ENCODE measurements at places on chromosomes 6 and 20. TPM values are rescaled to one million over a fixed set of nuclear protein-coding genes. Genes with fewer than 3 reads are reported as not detected.

- no peak for DNase-seq
Measured at GRCh38 chr6:80186082-80186481, 79.6 kb downstream of the BCKDHB start.

TFAP2C gene
- polyA plus RNA-seq, result not detected

DNA sequence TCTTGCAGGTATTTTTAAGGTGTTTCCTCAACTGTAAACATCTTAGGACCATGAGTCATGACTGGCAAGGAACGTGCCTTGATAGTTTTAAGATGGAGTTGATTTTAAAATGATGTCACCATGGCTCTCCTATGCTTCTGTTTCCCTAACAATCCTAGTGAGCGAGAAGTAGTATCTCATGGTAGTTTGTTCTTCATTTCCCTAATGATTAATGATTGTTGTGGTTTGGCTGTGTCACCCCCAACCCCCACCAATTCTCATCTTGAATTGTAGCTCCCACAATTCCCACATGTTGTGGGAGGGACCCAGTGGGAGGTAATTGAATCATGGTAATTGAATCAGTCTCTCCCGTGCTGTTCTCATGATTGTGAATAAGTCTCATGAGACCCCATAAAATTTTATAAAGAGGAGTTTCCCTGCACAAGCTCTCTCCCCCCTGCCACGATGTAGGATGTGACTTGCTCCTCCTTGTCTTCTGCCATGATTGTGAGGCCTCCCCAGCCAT, 16.8 kb upstream of the BNIP5 start:
- DNase-seq, result no peak

KIAA0408 gene
- not detected for polyA plus RNA-seq

WFDC12 gene
- polyA plus RNA-seq, result not detected

ZFP57 gene
- not detected for polyA plus RNA-seq

FAM162B gene
- polyA plus RNA-seq, result not detected

GRCh38 chr6:75204959-75205775, 686 bp downstream of the COL12A1 start:
- DNase-seq, result no peak

DNA sequence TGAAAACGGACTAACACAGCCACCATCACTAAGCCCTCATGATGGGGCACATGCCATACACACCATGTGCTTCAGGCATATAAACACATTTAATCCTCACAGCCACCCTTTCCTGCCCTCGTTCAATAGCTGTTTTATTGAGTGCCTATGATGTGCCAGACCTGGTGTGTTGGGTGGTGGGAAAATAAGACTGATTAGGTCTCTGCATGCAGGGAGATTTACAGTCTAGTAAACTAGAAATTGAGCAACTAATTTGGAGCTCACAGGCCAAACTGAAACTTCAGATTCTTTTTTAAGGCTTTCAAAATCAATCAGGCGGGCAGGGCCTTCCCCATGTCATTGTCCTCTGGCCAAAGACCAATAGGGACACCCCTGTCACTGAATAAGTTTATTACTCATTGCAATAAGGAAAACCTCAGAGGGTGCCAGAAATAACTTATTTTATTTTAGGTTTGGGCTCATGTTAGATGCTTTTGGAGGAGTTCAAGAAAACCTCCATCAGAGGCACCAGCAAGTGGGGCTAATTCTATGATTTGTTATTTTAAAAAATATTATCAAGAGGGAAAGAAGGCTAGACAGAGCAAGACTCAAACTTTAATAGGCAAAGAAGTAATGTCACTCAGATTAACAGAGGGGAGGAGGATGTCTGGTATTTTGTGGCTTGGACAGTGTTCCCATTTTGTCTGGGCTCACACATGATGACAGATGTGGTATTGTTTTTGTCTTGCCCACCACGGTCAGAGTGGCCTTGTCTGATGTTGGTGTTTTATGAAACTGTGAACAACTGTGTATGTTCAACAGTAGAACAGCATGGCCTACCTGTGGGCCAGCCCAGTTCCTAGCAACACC, 12.0 kb downstream of the ZFP64 start:
- DNase-seq, result no peak

- DNase-seq, result peak; percentile 46
Measured at GRCh38 chr20:2172305-2173175, 70.9 kb downstream of the STK35 start.

DNA sequence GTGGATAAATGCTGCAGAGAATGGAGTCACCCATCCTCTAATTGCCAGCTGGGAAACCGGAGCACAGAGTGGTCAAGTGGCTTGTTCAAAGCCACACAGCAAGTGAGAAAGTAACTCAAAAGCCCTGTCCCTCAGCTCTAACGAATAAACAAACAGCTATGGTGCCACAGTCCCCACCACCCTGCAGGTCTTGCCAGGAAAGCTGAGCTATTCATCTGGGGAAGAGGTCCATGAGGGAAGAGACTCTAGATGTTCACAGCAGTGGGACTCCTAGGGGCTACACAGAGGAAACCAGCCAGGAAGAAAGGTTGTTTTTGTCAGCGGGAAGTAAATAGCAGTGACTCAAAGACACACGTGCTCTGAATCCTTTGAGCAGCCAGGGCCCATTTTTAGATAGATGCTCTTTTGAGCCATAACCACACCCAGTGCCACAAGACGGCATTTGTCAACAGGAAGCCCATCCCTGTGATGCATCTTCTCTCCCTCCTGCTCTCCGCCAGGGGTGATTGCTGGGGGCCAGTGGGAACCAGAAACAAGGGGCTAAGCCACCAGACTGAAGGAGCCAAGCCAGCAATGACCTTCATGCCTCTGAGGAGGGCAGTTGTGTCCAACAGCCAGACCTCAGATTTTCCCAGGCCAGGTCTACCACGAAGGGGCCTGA, 32.4 kb upstream of the TCP11 start:
- DNase-seq, result no peak

SEMG1 gene
- not detected for polyA plus RNA-seq

DNA sequence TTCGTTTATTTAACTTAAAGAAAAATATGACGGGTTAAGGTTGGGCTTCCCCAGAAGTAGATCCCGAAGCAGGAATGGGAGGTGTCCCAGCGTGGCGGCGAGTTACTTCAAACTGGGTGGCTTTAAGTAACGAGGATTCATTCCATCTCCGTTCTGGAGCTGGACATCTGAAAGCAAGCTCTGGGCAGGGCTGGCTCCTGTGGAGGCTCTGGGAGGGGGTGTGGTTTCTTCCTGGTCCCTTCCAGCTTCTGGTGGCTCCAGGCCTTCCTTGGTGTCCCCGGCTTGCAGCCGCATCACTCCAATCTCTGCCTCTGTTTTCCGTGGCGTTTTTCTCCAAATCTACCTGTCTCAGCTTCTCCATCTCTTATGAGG, 47.3 kb upstream of the BHLHE23 start:
- DNase-seq, result no peak

BMP5 gene
- polyA plus RNA-seq, result not detected

DNA sequence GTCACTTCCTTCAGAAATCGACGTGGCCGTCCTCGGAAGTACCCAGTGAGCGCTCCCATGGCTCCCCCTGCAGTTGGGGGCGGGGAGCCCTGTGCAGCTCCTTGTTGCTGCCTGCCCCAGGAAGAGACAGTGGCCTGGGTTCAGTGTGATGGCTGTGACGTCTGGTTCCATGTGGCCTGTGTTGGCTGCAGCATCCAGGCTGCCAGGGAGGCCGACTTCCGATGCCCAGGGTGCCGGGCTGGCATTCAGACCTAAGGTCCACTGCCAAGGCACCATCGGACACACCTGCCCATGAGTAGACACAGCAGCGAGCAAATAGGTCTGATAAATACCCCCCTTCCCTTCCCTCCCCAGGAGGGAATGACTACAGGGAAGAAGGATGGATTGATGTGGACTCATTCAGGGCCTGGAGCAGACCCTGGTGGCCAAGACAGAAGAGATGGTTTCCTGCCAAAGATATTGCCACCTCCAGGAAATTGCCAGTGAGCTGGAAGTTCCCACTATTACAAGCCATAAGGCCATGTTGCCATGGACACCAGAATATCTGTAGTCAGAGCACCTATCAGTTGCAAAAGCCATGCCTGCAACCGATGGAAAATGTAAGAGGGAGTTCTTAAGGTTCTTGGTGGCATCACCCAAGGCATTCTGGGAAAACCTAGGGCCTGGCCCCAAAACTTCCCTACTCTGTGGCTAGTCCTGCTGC, 4.2 kb downstream of the TCF19 start:
- no peak for DNase-seq

TRIM10 gene
- polyA plus RNA-seq, result not detected

ETV7 gene
- polyA plus RNA-seq, result 5.3 TPM

DNA sequence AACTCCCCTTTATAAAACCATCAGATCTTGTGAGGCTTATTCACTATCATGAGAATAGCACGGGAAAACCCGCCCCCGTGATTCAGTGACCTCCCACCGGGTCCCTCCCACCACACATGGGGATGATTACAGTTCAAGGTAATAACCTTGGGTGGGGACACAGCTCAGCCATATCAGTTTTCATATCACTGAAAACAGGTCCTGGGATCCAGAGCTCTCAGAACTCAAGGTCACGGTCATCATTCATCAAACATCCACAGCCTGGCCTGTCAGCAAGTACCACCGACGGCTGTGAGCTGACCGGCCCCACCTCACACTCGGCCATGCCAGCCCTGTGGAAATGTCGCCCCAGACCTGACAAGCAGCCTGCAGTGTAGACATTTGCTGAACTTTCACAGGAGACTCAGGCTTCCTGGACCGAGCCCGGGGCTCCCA, 14.1 kb upstream of the FRMD1 start:
- DNase-seq, result no peak

GRCh38 chr20:17558154-17558940, 11.5 kb upstream of the DSTN start:
- peak; percentile 33 for DNase-seq

DNA sequence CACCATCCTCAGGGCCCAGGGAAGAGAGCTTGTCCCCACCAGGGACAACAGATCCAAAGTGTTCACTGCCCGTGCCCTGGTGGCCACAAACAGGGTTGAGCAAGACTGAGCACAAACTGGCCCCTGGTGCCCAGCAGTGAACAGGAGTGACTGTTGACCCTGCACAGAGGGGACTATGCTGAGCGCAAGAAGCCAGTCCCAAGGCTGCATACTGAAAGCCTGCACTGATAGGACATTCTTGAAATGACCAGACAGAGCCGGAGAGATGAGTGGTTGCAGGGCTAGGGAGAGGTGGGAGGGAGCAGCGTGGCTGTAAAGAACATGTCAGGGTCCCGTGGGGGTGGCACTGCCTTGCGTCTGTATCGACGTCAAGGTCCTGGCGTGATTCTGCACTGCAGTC, 2.9 kb upstream of the FNDC11 start:
- DNase-seq, result no peak

AGPAT4 gene
- polyA plus RNA-seq, result 6.9 TPM

DNA sequence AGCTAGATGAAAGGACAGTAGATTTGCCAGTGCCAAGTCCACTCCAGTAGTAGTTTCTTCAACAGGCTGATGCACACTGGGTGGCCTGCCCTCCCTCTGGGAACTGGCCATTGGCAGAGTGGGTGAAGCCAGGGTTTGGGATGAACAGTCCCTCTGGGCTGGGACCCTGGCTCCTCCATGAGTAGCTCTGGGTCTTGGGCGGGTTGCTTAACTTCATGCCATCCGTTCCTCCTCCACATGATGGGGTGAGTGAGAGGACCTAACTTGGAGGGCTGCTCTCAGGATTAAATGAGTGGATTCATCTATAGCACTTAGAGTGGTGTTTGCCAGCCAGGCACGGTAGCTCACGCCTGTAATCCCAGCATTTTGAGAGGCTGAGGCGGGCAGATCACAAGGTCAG, 47.2 kb downstream of the PLAGL2 start:
- no peak for DNase-seq

NKAIN2 gene
- not detected for polyA plus RNA-seq

DNA sequence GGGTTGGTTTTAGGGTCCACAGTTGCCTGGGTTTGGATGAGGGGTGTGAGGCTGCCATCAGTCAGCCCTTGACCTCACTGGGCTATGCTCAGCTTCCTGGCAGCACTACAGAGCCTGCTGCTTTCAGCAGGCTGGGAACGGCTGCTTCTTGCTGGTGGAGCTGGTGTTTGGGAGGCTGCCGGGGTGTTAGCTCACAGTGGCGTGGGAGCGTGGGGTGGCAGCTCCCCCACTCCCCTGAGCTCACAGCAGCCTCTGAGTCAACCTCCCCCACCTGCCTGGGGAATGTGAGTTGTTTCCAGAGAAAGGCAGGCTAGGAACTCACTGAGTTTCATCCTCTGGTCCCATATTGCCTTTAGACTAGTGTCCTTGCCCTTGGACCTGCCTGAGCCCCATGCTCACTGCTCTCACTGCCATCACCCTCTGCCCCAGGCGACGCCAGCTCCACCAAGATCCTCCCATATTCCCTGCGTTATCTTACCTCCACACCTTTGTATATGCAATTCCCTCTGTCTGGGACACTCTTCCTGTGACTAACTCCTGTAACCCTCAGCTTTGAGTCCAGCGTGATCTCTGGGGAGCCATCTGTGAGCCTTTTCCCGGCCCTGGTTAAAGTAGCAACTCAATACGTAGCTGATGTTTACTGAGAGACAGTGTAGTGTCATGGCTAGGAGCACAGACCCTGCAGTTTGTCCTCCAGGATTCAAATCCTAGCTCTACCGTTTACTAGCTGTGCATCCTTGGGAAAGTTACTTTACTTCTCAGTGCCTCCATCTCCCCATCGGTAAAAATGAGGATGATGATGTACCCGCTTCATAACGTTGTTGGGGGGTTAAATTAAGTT, 34.8 kb downstream of the PPP1R16B start:
- DNase-seq, result no peak

- no peak for DNase-seq
Measured at GRCh38 chr6:36598739-36599318, 4.7 kb downstream of the SRSF3 start.

DNA sequence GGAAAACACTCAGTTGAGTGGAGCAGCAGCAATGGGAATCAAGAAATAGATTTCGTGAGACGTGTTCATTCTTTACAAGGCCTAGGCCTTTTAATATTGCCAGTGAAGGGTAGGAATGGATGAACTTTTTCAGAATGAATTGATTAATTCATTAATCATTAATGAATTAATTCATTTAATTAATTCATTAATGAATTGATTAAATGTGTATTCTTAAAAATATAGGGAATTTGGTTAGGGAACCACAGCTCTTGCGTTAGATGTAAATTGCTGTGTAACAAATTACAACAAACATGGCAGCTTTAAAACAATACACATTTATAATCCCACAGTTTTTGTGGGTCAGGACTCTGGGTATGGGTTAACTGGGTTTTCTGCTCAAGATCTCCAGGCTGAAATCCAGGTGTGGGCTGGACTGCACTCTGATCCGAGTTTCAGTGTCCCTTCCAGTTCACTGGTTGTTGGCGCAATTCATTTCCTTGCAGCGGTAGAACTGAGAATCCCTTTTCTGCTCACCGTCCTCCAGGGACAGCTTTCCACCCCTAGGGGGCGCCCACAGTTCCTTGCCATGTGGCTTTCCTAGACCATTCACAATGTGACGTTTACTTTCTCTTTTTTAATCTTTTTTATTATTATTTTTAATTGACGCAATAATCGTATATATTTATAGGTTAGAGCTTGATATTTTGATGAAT, 32.8 kb upstream of the BCAS1 start:
- peak; percentile 73 for DNase-seq

Measured in CD14-positive monocyte (primary cell).